KBM-7 (cell line): ENCODE measurements at places on chromosomes 16 and 17.
A peak's percentile ranks its signal among the peaks of the same experiment; 100 is the strongest.

- no peak for DNase-seq
Observed at GRCh38 chr17:79661292-79662041, 50.6 kb upstream of the RBFOX3 start.

GRCh38 chr17:49723423-49723822, 15.7 kb upstream of the SLC35B1 start:
- peak; percentile 25 for DNase-seq

DNA sequence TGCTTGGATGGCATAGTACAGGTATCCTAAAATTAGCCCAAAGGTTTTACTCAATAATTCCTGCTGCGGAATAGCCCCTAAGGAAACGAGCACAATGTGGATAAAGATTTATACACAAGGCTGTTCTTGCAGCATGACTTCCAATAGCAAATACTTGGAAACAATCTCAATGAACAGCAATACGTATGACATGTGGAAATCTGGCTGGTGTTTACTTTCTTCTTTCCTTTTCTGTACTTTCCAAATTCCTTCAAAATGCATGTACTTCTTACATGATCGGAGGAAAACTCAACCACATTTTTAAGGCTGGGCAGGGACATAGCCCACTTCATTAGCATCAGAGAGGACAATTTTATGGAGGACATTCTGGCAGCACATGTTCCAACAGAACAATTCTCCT, 86.6 kb downstream of the C16orf95 start:
- DNase-seq: no peak

DNA sequence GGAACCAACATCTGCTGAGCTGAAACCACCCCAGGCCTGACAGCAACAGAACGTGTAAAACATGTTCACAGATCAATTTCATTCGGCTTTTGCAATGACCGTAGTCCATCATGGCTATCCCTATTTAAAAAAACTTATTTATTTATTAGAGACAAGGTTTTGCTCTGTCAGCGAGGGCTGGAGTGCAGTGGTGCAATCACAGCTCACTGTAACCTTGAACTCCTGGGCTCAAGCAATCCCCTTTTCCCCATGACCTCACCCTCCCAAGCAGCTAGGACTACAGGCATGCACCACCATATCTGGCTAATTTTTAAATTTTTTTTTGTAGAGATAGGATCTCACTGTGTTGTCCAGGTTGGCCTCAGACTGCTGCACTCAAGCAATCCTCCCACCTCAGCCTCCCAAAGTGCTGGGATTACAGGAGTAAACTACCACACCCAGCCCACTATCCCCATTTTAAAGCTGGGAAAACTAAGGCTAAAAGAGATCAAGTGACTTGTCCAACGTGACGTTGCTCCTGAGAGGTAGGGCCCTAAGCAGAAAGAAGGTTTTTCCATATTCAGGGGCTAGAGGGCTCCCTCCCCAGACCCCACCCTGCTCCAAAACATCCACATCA, 77.7 kb downstream of the MYH11 start:
- DNase-seq: no peak
